Omental fat pad (tissue), 4 donors: ENCODE measurements at places on chromosomes 12 and 14.
A peak's percentile ranks its signal among the peaks of the same experiment; 100 is the strongest.

- DNase-seq, result no peak
These were observed 209.3 kb downstream of the TMEM132C start for GRCh38 chr12:128476266-128476665.

DNA sequence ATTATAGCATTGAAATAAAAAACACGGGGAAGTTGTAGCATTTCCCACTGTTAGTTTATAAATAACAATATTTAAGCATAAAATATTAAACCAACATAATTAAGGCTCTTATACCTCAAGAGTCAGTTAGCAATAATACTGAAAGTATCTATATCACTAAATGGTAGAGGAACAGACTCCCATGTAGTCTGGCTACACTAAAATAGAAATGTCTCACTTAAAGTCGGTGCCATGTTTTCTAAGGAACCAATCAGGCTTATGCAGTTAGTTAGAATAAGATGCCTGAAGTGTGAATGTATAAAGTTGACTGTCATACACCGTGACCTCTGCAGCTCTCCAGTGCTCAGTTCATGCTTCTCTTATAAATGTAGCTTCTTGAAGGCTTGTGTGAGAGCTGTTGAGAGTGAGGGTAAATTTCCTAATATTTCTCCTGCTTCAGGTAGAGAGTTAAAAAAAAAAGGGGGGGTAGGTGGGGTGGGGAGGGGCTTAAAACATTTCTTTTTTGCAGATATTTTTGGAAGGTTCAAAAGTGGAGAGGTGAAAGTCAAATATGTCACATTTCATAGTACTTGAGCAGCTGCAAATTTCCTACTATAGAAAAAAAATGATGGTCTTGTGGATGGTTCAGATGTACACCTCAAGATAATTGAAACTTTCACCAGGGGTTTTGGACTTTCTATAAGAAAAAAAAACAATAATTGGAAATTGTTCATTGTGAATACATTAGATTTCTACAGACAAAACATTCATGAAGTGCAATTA lies 64.5 kb downstream of the PTCSC3 start:
- DNase-seq, result no peak

DNA sequence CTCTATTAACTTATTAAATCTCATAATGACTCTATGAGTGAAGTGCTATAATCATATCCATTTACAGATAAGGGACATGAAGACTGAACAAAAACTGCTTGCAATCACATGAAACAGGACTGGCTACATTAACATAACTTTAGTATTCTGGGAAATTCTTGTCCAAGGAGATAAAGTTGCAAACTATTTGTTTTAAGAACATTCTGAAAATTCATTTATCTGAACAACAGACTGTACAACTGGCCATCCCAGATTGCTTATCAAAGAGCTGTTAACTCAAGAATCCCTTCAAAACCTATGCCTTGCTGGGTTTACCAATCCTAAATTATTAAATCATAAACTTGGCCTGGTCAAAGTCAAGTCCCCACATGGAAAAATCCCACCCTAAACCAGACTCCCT lies 39.2 kb upstream of the POC1B start:
- no peak for DNase-seq

GRCh38 chr14:96532632-96533031 lies 30.4 kb downstream of the PAPOLA start:
- DNase-seq, result no peak

DNA sequence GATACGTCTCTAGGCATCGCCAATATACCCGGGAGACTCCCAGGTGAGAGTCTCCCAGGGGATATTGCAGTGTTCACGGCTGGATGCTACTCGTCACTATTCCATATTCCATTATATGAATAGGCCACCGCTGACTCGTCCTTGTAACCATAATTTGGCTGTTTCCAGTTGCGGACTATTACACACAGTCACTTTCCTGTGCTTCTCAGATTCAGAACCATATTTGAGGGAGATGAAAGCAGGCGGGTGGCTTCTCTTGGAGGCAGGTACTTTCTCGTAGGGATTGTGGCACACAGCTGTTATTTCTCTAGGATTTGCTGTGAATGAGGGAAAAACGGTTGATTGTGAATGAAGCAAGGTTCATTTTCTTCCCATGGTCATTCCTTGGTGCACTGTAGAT lies 73.0 kb downstream of the ADGRD1 start:
- DNase-seq, result no peak

DNA sequence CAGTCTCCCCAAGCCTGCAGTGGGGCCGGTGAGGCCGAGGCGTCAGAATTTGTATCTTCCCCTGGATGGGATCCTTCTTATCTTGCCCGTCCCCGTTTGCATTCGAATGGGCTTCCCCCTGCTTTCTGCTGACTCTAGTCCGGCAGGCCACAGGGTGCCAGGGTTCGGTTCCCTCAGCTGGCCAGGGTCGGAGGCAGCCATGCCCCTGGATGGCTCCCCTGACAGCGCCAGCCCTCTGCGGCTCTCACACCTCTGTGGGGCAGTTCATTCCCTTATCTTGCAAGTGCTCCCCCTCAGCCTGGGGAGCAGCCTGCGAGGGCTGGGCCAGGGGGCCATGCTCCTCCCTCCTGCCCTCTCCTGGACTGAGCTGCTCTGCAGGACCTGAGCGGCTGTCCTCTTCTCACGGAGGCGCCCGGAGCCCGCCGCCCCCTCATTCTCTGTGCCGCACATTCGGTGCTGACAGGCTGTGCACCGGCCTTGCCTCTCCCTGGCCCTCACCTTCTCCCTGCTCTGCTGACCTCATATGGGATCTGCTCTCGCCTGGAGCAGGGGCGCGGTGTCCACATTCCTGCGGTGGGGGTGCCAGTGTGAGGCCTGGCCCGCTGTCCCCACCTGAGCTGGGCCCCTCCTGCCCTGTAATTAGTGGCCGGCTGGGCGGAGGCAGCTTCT lies 32.8 kb downstream of the KIF26A start:
- no peak for DNase-seq

DNA sequence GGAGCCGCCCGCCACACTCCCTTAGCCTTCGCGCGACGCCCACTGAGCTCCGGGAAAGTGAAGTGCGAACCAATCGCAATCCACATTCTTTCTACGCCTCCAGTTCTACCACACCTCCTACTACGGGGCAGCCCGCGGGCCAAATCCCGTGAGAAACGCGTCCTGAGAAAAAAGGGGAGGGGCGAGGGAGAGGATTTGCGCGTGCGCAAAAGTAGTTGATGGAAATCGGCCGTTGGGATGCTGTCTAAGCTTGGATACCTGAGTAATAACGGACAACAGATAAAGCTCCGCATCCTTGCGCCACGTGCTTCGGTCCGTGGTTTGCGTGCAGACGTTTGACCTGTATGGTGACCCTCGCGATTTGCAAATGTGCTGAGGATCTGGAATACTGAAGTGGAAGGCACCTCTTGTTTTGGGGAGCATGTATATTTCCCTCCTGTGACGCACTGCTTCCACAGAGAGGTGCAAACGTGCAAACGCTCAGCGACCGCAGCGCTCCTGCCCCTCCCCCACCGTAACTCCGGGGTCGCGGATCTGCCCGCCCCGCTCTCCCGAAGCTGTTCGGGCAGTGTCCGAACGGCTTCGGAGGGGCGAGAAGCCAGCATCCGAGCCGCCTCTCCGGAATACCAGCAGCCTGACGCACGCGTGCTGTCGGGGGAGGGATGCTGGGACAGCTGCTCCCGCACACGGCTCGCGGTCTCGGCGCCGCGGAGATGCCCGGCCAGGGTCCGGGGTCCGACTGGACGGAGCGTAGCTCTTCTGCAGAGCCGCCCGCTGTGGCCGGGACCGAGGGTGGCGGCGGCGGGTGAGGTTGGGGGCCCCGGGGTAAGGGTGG lies at the start of the genes FAM216A and GPN3:
Gene FAM216A, plus strand, starts transcription at position 632 of the 835 bp plus-strand sequence. Its CDS starts 31 bp downstream, at position 663.
Gene GPN3, minus strand, starts transcription at position 44 of the 835 bp plus-strand sequence. CDS start 54 bp downstream, outside the sequence.
- DNase-seq, result peak; percentile 90

DNA sequence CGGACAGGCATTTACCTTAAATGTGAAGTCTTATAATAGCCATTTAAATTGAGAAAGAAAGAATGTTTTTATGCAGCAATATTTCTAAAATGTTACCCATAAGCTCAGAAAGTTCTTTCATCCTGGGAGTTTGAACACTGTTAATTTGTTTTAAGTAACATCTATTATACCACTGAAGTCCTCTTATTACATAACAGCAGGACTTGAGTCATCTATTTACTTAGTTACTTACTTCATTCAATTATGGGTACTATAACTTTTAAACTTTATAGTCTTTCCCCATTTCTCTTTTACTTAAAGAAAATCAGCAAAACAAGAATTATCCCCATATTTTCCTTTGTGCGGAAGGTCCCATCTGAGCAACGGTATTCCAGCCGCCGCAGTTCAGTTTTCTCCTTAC lies 473.1 kb downstream of the ETNK1 start:
- DNase-seq, result no peak
